ENCODE measurements at places on chromosomes 12 and 14. TPM values are rescaled to one million over a fixed set of nuclear protein-coding genes. Genes with fewer than 3 reads are reported as not detected.

DNA sequence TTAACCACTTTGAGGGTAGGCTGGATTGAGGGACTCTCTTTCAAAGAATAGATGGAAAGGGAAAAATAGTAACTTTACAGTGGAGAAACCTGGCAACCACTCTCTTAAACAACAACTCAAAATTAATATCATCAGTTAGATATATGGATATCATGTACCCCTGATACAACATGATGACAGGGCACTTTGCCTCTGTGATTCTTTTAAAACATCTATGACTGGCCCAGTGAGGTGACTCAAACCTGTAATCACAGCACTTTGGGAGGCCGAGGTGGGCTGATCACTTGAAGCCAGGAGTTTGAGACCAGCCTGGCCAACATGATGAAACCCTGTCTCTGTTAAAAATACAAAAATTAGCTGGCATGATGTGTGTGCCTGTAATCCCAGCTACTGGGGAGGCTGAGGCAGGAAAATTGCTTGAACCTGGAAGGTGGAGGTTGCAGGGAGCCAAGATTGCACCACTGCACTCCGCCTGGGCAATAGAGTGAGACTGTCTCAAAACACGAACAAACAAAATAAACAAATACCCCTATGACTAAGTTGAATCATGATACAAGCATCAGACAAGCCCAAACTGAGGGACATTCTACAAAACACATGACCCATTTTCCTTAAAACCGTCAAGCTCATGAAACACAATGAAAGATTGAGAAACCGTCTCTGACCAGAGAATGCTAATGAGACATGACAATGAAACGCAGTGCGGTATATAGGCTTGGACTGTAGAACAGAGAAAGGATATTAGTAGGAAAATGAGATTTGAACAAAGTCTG, 26.4 kb upstream of the SLC7A8 start:
- no peak for DNase-seq

GRCh38 chr14:92603309-92604242, 90.0 kb downstream of the RIN3 start:
- DNase-seq, result no peak

- DNase-seq, result no peak
These were observed 11.6 kb downstream of the CKB start for GRCh38 chr14:103510724-103511693.

The BIN2 gene
- 147 TPM for total RNA-seq

The PLEKHD1 gene
- 0.12 TPM for total RNA-seq

GRCh38 chr12:132761032-132761920, at the start of gene ANKLE2:
Gene ANKLE2 (minus strand): TSS chr12:132761832. CDS start chr12:132761798, 34 bp downstream.
- DNase-seq, result peak; percentile 88

DNA sequence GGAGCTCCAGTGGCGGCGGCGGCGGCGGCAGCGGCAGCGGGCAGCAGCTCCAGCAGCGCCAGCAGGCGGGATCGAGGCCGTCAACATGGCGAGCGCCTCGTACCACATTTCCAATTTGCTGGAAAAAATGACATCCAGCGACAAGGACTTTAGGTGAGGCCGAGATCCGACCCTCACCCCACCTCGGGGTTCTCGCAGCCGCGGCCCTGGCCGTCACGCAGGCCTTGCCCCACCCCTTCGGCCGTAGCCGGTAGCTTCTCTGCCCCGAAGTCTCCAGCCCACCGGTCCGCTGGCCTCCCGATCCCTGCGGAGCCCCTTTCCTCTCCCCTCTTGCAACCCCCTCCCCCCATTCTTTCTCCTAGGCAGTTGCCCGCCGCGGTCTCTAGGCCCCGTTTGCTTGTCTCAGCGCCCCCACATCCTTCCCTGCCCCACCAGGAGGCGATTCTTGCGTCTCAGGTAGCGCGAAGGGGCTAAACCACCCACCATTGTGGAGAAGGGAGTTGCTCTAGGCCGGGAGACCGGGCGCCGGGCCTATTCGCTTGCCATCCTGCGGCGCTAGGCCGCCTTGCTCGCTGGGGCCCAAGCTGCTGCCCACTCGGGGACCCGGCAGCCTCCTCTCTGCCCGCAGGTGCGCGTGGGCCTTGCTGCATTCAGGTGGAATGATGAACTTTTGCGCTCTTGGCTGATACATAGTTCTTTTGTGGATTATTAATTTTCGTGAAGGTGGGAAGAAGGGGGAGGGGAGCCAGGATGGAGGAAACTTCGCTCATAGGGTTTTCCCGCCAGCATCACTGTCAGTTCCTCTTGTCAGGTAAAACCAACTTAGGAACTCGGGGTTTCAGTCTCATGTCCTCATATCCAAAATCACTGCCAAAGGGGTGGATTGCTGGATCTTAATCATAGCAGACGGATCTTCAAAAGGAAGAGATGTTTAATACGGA, 745 bp downstream of the CAND1 start:
- peak; percentile 69 for DNase-seq

- DNase-seq, result no peak
These were observed 8.6 kb upstream of the DYNC1H1 start for GRCh38 chr14:101955695-101956161.

- no peak for DNase-seq
These were observed 43.9 kb upstream of the GNPNAT1 start for GRCh38 chr14:52835122-52835903.

The FITM1 gene
- total RNA-seq, result 0.77 TPM
